Stimulated activated CD8-positive, alpha-beta memory T cell treated with anti-CD3 and anti-CD28 coated beads, Interleukin-7, amount 100 ng/mL, for 24 hours (primary cell): ENCODE measurements at places on chromosomes 7 and 10.

DNA sequence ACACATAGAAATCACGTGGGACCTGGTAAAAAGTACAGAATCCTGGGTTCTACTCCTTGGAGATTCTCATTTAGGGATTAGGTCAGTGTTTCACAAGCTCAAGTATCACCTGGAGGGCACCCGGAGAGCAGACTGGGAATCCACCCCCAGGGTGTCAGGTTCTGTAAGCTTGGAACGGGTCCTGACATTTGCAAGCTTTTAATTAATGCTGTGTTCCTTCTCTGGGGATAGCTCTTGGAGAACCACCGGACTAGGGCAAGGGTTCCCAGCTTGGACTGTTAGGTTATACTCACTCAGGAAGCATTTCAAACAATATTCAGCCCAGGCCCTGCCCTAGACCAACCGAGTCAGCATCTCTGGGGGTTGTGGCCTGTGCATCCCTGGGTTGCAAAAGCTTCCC, 23.0 kb downstream of the TCF7L2 start:
- no peak for DNase-seq

DNA sequence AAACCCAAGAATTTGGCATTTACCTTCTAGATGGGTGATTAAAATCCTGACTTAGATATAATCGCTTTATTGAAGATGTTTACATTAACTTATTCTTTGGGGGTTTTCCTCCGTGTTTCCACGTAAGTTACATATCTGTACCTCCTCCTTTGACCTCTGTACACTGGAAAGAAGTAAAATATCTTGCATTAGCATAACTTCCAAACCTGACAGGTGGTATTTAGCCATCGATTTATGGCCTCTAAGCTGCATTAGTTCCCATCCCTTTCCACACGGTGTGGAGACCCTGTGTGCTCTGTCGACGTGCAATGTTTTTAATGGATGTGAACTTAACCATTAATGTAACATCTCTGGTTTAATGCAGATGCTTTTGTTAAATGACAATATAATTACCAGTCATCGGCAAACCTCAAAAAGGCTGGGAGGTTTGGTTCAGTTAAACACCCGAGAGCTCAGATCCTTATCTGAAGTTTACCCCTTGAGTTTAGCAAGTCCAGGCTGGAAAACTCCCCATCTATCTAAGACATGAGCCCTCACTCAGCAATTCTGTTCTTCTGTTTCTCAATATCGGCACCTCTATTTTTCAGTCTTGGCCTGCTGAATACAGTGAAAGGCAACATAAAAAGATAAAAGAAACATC, 295.2 kb downstream of the GATA3 start:
- no peak for DNase-seq

GRCh38 chr7:80374321-80374720, 137.5 kb downstream of the GNAT3 start:
- no peak for DNase-seq

- DNase-seq, result no peak
Observed at GRCh38 chr10:46074196-46074946, 28.3 kb upstream of the MSMB start.

DNA sequence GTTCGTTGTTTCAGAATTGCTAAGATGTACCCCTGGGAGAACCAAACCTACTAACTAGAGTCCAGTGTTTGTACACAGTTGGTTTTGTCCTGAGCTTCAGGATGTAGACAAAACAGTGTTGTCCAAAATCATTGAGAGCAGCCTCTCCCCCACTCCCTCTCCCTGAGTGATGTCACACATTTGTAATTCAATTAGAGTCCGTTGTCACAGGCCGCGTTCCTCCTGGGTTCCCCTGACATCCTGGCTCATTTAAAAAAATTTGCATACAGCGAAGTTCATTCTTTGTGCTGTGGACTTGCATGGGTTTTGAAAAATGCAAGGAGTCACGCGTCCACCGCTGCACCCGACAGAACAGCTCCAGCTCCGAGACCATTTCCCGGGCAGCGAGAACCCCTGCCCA, 10.3 kb downstream of the GRIFIN start:
- no peak for DNase-seq

DNA sequence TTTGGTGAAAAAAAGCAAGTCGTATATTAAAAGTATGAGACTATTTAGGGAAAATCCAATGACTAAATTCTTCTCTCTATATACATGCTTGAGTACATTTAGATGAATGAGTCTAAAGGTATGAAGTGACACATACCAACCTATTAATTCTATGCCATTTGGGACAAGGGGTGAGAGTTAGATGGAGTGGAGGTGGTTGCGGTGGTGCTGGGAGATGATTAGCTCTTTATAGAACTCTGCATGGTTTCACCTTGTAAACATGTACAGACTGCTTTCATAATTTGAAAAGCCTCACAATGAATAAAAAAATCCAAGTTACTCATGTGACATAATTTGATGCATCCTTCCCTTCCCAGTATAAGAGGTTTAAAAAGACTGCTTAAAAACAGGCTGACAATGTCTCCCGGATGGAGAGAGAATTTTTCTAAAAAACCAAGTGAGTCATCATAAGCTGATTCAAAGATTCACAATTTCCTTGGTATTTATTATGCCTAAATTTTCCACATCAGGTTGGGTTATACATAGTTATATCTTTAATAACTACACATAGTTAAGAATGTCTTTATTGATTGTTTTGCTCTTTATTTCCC, 572.8 kb downstream of the REEP3 start:
- no peak for DNase-seq

DNA sequence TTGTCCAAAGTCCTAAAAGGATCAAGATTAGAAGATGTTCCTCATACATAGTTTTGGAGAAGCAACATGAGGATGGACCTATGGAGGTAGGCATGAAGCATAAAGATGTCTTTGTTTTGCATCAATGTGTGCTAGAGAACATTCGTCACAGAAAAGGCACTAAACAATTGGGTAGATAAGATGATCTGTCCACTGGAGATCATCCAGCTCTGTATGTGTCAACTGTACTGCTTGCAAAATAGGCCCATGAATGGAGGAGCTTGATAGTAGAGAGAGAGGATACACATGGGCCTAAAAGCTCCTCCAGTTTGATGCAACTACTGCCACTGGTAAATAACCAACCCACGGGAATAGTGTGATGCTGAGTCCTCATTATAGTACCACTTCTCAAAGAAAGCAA, 286.4 kb upstream of the HGF start:
- DNase-seq, result no peak

DNA sequence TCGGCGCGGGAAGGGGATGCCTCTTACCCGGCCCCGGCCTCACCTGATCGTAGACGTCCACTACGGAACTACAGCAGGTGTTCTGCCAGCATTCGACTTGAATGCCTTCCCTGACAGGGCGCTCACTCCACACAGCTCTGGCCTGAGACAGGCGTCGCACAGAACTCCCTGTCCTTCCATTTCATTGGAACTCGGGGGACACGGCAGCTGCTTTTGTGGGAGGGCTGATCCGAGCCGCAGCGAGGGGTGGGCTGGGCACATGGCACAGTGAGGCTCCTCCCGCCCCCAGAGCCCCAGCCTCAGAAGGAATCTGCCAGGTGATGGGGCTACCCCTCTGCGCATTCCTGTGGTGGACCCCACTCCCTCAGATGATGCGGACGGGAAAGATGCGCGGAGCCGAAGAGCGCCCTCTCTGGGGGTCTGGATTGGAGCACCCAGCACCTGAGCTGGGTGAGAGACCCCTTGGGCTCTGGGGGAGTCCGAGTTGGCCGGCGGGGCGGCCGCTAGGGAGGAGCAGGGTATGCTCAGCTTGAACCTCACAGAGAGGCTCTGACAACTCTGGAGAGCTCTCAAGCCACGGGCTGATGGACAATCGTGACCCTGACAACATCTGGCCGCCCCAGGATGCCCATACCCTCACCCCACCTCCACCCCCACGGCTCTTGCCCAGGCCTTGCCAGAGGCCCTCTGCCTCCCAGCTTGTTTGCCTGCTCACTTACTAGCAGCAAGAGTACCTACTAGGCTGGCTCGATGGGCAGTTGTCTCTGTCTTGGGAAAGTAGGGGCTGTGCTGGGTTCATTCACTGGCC, 36.6 kb downstream of the RASGEF1A start:
- DNase-seq, result no peak

DNA sequence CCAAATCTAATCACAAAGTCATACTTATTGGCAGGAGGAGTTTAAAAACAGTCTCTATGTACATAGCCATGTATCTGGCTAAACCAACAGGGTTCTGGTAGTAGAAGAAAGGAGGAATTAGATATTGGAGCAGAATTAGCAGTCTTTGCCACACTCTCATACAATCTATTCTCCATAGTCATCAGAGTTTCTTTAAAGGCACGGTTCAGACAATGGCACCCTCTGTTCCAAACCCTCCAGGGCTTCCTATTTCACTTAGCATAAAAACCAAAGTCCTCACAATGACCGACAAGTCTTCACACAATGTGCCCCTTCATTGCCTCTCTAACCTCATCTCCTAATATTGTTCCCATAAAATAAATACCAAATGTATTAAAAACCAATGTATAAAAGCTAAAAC, 12.7 kb downstream of the ZNF438 start:
- no peak for DNase-seq

DNA sequence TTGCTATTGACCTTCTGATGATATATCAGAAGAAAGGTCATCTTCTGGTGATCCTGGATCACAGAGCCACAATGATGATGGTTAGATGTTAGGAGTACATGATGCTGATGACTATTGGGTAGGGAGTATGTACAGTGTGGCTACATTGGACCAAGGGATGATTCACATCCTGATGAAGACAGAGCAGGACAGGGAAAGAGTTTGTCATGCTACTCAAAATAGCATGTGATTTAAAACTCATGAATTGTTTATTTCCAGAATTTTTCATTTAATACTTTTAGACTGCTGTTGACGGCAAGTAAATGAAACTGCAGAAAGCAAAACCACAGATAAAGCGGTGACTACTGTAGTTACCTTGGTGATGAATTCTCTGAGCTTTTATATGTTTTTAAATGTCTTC, 397.3 kb downstream of the PPP1R3A start:
- no peak for DNase-seq

DNA sequence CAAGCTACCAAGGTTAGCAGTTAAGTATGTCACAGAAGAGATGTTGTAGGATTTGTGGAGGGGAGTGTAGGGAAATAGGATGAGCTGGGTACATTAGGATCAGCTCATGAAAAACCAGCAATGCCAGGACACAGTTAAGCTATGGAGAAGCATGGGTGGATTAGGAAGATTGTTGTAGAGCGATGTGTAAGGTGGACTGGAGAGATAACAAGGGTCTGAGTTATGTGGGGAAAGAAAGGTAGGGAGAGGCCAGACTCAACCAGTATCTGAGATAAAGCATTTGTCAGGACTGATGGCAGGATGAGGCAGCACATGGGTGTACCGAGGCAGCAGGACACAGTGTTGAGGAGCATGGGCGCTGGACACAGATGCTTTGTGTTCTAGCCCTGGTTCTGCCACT, 85.4 kb upstream of the PRR15 start:
- DNase-seq, result no peak

GRCh38 chr7:130875901-130876300, 141.9 kb upstream of the KLF14 start:
- DNase-seq, result no peak

GRCh38 chr7:22364900-22365299, 7.9 kb upstream of the RAPGEF5 start:
- no peak for DNase-seq
